ENCODE measurements at places on chromosomes 13 and 19.

- no peak for DNase-seq
Measured at GRCh38 chr19:1837625-1838105, 10.6 kb downstream of the REXO1 start.

DNA sequence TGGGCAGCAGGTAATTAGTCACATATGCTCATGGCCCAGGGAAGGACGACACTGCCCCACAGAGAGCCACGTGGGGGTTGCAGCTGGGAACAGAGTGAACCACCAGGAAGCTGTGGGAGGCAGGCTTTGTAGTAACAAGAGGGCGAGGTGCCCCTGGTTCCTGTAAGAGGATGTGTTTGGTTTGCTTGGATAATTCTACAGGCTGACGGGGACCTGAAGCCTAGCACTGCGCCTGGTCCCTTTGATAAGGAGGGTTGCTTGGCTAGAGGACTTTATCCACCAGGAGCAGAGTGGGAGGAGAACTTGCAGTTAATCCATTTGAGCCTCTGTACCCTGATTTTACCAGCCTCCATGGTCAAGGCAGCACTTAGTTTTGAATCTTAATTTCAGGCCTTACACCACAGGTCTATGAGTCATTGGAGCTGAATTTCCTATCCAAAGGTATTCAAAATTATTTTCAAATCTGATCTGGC is 67.4 kb upstream of the CLDN10 start:
- DNase-seq, result no peak

DNA sequence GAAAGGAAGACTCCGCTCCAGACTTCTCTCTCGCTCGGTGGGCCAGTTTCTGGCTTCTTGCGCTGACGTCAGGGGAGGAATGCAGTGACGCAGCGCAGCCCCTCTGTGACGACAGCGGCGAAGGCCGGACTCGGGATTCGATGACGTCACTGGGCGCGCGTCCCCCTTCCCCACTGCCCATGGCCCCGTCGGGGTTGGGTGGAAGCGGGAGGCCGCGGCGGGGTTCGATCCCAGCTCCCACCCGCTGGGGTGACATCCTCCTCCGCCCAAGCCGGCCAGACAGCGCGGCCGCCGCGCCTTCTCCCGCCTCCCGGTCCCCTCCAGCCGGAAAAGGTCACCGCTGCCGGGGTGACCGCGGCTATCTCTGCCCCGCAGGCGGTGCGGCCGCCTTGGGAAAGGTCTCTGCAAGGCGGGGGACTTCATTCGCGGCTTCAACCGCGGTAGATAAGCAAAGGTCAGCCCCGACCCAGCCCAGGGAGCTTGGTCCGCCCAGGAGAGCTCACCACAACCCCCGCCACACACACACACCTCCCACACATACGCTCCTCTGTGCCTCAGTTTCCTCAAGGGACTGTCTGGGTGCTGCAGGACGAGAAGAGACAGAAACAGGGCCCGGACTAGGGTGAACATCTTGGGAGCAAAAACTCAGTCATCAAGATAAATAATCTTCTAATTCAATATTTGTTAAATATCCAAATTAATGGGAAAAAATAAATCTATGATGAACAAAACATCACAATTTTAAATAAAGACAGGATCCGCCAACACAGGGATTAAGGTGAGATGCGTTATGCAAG is 844 bp upstream of the RFX1 start:
- DNase-seq, result no peak

- no peak for DNase-seq
Measured at GRCh38 chr13:33218426-33218825, 67.1 kb downstream of the STARD13 start.

DNA sequence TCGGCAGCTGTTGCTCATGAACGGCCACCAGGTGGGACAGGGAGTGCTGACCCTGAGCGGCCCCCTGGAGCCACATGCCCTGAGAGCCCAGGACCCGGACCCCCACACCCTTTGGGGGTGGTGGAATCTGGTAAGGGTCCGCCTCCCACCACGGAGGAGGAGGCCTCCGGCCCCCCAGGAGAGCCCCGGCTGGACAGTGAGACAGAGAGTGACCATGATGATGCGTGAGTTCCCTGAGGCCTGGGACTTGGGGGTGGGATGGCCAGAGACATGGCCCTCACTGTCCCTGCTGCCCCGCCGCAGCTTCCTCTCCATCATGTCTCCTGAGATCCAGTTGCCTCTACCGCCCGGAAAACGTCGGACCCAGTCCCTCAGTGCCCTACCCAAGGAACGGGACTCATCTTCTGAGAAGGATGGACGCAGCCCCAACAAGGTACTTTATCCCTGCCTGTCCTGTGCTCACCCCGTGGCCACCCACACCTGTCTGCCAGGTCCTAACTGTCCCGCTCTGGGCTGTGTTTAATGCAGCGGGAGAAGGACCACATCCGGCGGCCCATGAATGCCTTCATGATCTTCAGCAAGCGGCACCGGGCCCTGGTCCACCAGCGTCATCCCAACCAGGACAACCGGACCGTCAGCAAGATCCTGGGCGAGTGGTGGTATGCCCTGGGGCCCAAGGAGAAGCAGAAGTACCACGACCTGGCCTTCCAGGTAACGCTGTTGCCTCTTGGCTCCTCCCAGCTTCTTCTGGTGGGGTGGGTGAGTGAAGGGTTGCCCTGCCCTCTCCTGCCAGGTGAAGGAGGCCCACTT is 14.7 kb upstream of the PRR19 start:
- DNase-seq, result peak; percentile 67

GRCh38 chr19:44741841-44742329 is 6.6 kb upstream of the BCL3 start:
- DNase-seq, result peak; percentile 99

GRCh38 chr19:31616031-31616430 is 266.8 kb upstream of the TSHZ3 start:
- DNase-seq, result no peak

GRCh38 chr13:77507931-77508776 is 27.4 kb upstream of the SCEL start:
- DNase-seq, result no peak

DNA sequence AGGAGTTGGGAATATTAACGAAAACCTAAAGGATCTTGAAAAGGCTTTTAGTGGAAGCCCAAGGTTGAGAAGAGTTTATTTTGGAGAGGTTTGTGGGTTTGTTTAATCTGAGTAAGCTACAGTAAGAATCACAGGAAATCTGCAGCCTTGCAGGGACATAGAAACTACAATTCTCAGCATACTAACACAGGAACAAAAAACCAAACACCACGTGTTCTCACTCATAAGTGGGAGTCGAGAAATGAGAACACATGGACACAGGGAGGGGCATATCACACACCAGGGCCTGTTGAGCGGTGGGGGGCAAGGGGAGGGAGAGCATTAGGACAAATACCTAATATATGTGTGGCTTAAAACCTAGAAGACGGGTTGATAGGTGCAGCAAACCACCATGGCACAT is 8.7 kb upstream of the SIAH3 start:
- DNase-seq, result no peak

GRCh38 chr19:49554701-49555181 is 25.6 kb downstream of the NOSIP start:
- no peak for DNase-seq

DNA sequence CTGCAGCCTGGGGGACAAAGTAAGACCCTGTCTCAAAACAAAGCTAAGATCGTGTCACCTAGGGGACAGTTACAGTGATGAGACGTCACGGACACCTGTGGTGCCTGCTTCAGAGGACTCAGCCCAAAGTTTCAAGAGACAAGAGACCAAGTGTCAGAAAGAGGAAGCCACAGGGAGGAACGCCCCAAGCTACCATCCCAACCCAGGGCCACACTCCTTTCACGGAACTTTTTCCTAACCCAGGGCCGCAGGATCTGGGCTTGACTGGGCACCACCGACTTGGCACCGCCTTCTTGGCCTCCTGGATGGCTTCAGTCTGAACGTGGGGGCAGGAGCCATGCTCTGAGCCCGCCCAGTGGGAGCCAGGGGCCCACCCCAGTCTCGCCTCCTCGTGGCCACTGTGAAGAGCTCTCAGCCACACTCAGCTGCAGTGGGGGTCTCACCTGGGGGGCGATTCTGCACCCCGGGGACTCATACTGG is 8.5 kb downstream of the MOB3A start:
- no peak for DNase-seq

GRCh38 chr13:104936304-104936703 is 1599.2 kb downstream of the EFNB2 start:
- DNase-seq, result no peak

DNA sequence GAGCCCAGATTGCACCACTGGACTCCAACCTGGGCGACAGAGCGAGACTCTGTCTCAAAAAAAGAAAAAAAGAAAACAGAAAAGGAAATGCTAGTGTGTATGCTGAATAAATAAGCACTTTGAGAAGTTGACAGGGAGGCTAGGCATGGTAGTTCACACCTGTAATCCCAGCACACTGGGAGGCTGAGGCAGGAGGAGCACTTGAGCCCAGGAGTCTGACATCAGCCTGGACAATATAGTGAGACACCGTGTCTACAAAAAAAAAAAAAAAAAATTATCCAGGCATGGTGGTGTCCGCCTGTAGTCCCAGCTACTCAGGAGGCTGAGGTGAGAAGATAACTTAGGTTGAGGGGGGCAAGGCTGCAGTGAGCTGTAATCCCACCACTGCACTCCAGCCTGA is 19.1 kb upstream of the LDLR start:
- no peak for DNase-seq

DNA sequence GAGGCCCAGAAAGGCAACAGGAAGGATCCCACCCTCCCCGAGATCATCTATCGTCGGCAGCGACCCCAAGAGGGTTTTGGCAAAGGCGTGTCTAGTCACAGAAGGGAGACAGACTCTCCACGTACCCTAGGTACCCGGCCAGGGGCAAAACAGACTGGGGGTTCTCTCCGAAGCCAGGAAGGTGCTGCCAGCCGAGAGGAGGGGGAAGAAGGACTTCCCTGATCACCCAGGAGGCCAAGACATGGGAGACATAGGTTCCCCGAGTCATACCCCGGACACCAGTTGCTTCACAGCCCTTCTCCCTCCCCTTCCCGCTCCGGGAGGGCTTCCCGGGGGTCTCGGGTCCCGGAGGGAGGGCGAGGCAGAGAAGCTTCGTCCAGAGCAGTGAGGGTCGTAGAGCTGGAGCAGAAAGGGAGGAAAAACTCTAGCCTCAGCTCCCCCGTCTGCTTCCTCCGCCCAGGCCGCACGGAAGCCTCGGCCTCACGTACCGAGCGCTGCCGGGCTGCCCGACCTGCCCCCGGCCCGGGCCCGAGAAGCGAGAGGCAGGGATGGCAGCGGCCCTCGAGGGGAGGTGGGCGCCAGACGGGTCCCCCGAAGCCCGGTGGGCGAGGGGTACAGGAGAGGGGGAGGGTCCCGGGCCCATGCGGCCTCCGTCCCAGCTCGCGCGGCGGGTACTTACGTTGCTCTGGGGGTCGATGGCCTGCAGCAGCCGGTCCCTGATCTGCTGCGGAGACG is 644 bp downstream of the MED26 start:
- DNase-seq, result no peak

DNA sequence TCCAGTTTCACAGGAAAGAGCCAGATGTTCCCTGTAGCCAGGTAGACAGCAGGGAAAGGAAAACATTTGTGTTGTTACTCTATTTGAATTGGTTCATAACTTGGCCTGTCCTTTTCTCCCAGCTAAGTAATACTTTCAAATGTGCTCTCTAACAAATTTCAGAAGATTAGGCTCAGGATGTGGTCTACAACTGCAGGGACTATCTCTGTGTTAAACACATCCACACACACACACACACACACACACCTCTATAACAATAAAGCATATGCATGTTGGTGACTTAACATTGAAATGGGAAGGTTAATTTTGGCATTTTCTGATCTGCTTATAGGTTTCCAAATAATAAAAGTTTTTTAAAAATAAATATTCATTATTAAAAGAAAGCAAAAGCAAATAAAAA is 316.0 kb upstream of the ARGLU1 start:
- no peak for DNase-seq

DNA sequence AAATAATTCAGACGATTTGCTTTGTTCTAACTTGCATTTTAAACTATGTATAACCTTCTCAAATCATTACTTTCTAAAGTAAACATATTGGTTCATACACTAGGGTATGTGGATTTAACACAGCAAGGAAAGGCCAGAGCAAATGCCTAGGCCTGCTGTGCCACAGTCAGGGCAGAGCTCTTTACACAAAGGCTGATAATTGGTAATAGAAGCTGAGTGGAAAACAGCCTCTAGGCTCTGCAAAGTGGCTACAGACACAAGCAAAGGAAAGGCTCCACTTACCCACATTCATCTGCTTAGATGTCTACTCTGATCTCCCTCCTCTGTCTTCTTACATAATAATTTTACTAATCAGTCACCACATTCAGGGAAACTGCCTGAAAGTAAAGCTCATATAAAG is 382.9 kb downstream of the OLFM4 start:
- DNase-seq, result no peak

DNA sequence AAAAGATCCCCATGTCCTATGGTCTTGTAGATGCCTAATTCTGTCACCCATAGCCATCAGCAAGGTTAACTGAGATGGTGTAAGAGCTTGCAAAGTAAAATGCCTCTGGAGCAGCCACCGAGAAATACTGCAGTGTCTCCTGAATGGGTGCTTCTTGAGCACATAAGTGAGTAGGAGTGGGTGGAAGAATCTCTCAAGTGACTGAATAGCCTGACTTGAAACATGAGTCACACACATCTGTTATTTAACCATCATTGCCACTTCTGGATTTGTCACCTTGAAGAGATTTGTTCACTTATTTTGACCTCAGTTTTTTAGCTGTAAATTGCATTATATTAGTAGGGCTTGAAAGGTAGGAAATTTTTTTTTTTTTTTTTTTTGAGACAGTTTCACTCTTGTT is 2.3 kb downstream of the ZNF714 start:
- no peak for DNase-seq

DNA sequence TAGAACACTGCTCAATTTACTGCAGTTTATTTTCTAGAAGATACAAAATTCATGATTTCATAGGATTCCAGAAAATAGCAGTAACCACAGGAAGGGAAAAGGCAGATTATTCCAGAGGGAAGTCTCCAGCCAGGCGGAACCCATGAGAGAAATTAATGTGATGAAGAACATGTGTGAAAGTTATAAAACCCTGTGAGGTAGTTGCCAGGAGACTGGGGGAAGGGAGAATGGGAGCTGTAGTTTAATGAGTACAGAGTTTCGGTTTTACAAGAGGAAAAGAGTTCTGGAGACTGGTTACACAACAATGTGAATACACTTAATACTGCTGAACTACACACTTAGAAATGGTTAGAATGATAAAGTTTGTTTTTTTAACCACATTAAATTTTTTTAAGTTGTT is 14.2 kb upstream of the PDX1 start:
- no peak for DNase-seq

DNA sequence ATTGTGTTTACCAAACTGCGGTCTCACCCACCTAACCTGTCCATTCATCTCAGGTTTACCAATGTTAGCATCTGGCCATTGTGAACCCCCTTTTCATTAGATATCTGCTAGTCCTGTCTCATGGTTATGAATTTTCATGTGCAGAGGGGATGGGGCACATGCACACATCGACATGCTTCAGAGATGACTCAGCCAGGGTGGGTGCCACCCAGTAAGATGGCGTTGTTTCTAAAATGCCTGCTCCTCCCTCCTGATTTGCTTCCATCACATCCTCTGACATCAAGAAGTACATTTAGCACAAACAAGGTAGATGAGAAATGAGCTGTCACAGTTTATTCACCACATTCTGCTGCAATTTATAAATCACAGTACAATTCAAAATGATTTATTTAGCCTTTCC is 51.3 kb downstream of the GPALPP1 start:
- no peak for DNase-seq

Measured in ascending aorta (tissue), 2 donors.